NCI-H1092 treated with DMSO at 0.1 percent for 48 hours (cell line): ENCODE measurements at places on chromosomes 6 and 20.

DNA sequence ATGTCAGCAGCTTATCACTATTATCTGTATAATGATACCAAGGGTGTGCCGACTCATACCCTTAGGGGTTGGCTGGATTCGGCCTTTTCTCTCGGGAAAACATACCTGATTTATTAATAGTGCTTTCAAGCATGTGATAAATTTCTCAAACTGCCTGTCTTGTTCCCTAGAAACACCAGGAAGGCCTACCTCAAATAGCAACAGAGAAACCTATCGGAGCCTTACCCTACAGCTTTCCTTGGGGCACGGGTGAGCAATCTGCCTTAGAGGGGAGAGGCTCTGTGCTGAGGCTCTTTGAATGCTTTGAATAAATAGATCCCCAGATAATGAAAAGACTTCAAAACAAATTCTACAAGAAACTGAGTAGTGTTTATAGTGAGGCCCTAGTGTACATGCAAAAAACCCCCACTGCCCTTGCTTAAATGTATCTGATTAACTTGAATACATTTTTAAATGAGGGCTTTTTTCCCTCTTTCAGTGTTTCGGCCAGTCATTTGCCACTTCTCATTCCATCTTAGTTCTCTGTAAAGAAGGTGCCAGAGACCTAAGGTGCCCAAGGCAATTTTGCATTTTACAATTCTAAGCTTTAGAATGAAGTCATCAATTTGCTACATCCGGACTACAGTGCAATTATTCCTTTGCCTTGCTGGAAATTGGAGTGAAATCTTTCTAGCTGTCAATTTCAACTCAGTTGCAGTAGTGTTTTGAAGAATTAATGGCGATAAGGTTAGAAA lies 320.1 kb downstream of the ESR1 start:
- DNase-seq, result no peak

DNA sequence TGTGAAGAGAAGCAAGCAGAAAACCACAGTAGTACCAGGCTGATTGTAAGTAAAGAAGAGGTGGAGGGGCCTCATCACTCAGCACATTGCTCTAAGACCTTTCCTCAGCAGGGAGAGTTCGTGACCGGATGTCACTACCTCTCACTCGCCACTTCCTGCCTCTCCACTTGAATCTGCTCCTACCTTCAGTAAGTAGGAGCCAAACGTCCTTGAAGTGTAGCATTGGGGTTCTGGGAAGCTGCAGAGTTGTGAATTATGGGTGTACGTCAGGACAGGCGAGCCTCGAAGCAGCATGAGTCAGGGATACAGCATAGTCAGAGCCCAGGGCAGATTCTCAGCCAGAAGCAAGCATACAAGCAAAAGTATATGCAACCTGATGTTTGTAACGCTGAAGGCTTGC lies 224.9 kb downstream of the PHACTR1 start:
- DNase-seq, result no peak

DNA sequence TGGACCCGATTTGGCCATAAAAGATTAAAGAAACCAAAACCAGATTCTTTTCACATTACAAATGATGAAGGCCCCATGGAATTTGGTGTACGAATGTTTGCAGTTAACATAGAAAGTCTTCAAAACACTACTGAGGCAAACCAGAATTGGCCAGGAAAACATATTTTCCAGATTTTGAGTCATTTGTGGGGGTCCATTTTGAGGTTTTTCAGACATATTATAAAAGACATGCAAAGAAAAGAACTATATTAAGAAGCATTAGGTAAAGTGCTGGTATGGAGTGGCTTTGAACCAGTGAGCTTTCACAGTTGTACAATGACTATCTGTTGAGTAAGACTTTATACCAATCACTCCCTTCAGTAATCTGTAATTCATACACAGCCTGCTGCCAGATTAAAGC lies 168.9 kb upstream of the COL21A1 start:
- DNase-seq, result no peak

- peak; percentile 54 for DNase-seq
Observed at GRCh38 chr6:24125980-24126379, at the start of gene NRSN1. NRSN1 (plus strand) TSS chr6:24126215; CDS start chr6:24134328, 8,113 bp downstream.

- DNase-seq, result no peak
Observed at GRCh38 chr6:108836061-108836460, 12.2 kb upstream of the ARMC2 start.

DNA sequence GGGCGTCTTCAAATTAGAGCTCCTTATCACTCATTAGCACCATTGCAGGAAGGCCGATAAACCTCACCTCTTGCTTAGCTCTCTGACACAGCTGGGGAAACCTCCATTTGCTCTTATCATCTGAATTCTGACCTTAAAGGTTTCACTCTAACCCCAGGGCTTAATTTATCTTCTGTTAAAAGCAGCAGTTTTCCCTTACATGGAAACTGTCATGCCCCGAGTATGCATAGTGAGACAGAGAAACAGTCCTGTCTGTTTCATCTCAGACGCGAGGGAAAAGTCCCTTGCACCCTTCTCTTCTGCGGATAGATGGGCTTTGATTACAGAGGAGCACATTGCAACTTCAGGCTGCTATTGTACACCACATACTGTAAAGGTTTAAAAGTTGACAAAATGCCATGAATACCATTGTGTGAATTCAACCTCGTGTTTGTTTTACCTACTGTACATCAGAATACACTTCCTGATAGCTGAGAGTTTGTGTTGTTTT lies 191.5 kb upstream of the BMP2 start:
- DNase-seq, result no peak

GRCh38 chr6:129055796-129056195 lies 172.9 kb downstream of the LAMA2 start:
- DNase-seq, result no peak
